ENCODE measurements at places on chromosomes 13 and 19.

DNA sequence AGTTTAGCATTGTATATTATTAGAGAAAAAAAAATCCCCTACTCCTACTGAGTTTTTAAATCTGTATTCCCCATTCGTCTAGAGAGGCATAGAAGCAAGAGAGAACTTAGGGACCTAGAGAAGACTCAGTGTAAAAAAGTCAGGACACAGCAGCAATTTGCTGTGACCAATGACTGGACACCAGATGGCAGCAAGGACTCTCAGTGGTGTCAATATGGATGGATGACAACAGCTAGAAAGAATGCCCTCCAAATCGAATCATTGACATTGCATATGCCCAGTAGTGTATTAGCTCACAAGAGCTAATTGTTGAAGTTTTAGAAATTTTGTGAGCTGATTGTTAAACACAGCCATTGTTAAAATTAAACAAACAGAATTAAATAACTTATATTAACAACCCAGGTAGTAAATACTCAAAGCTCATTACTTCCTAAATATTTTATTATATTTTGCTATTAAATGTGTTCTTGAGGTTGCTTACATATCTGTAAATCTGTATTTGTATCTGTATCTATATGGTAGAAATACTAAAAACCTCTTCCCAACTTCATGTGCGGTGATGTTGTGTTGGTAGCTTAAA lies 43.9 kb downstream of the SIAH3 start:
- DNase-seq = no peak

DNA sequence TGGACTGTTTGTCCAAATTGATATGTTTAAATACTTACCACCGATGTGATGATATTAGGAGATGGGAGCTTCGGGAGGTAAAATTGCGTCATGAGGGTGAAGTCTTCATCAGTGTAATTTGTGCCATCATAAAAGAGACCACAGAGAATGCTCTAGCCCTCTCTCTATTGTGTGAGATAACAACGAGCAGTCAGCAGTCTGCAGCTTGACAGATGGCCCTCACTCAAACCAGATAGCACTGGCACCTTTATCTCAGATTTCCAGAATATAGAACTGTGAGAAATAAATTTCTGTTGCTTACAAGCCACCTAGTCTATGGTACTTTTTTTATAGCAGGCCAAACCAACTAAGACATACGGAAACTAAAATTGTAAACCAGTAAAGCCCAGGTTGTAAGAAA lies 1718.9 kb upstream of the MIR17HG start:
- no peak for DNase-seq

DNA sequence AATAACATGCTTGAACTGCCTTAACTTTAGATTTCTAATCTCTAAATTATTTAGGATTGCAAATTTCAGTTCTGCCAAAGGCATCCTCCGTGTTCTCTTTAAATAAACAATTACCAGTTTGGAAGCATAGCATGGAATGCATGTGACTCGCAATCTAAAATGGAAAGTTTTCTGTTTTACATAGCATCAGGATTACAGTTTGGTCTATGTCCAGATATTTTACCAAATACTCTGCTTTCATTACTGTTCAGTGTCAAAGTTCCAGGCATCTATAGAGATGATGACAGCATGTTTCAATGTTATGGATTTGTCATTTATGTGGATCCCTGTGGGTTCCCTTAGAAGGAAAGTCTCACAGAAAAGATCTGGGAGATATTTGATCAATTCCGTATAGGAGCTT lies 16.8 kb downstream of the FLT1 start:
- no peak for DNase-seq

DNA sequence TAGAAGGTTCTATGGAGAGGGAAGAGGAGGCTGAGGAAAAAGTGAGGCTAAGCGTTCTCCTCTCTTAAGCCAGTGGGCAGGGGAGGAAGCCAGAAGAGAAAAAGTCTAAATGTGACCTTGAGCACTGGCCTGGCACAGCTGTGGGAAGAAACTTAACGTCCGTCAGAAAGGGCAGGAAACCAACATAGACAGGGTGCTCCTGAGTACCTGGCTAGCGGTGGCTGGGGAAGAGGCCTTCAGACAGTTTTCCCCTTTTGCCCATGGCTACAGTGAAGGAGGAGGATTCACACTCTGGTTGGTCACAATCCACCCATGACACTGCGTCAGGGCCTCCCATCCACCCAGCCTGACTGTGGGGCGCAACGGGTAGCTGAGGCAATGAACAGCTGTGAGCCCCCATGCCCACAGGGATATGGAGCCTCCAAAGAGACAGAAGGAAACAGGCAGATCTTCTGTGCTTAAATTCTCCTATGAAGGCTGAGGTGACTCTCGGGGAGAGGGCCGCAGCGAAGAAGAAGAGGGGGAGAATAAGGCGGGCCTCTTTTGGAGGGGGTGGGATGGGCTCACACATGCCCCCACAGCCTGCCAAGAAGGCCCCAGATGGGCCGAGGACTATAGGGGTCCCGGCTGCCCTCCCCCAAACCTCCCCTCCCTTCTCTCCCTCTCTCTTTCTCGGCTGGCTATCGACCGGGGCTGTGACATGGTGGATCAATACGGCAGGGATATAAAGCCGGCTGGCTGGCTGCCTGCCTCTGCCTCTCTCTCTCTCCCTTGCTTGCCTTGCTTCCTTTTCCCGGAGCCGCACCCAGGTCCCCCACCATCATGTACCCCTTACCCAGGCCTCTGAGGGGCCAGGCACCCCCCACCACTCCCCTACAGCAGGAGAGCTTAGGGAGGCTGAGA lies 19.8 kb upstream of the POU2F2 start:
- no peak for DNase-seq

DNA sequence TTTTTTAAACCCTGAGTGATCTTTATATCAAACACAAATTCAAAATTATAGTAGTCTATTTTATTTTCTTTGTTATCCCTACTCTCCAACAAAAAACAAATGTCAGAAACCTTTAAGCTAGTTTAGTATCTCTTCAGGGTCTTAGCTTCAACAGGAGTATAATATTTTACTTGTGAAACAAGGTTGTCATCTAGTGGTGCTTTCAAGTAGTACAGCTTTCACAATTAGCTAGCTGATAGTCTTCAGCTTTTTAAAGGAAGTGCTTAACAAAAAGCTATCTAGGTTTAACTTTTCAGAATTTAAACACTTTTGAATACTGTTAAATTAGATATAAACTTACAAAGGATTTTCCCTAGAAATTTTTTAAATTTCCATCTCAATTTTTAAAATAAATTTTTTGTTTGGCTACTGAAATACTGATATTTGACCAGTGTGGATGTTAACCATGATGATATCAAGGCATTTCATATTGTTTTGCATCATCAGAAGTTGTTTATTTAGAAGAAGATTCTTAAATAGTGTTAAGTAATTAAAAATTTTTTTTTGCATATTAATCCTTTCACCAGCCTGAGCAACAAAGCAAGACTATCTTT lies 34.2 kb downstream of the TDRD3 start:
- DNase-seq = no peak

- no peak for DNase-seq
These were observed 165.1 kb downstream of the PCCA start for GRCh38 chr13:100254002-100254401.

DNA sequence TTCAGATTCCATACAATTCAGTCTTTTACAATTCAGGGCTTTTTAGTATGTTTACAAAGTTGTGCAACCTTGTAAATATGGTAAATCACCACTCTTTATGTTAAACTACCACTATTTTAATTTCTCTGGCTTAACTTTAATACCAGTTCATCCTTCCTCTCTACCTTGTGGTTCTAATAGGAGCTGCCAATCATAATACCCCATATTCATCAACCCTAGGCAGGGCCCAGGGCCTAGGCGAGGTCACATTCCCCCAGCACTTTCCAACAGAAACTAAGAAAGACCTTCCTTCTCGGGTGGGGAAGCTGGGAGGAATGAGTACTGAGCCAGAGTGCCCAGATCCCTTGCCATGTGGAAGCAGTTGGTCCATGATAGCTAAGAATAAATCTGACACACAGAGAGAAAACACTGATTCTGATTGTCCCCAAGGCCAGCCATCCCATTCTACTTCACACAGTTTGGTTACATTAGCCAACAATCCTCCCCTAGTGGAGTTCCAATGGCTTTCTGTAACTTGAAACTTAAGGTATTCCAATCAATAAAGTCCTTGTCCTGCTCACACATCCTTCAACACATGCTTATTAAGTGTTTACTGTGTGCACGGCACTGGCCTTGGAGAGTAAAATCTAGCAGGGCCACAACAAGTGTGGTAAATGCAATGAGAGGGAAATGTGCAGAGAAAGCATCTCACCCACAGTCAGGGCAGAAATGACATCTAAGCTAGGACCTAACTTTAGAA lies 76.8 kb downstream of the NUFIP1 start:
- DNase-seq = no peak

DNA sequence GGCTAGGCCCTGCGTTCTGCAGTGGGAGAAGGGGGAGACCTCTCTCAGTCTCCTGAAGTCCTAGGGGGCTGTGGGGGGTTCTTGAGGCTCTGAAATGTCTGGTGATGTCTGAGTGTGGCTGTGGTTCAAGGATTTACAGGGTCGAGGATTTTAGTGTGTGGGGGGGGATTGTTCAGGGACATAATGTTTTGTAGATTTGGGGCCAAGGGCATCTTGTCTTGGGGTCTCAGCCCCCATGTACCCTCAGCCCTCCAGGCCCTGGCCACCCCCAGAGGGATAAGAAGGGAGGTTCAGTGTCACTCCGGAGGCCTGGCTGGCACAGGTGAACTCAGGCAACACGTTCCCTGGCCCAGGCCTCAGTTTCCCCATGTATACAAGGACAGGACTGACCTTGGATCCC lies 2.4 kb upstream of the APC2 start:
- DNase-seq = no peak

GRCh38 chr19:12997967-12998940 lies 3.0 kb downstream of the NFIX start:
- DNase-seq = no peak

- no peak for DNase-seq
These were observed 802 bp downstream of the BCAM start for GRCh38 chr19:44809577-44810233.

DNA sequence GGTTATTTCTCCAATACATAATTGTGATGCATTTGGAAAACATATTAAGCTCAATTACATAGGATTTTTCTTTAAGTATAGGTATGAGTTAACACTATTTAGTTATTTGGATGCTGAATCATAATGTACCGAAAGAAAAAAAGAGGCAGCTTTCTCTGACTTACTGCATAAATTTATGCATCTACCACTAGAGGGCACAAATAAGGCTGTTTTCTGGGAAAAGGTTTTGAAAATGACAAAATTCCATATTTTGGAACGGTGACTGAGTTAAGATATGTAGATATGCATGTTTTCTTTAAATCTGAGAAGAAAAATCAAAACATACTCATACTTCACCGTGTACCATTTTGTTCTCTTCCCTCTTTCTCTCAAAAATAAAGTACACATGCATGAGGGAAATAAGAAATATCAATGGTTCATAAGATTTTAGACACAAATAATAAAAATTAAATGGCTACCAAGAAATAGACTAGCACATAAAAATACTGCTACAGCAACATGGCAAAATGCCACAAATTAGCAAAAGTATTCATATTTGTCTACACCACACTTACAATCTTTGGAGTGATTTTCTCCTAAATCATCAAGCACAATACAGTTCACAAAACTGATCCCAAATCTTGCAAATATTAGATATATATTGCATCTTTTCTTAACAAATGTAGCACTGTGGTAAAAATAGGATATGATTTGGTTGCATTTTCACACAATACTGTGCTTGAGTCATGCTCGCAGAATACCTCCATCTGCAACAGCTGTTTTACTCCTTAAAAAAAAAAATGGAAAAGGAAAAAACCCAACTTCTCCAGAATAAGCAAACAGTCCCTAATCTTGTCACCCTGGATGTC lies 260.0 kb downstream of the FGF14 start:
- DNase-seq = no peak

DNA sequence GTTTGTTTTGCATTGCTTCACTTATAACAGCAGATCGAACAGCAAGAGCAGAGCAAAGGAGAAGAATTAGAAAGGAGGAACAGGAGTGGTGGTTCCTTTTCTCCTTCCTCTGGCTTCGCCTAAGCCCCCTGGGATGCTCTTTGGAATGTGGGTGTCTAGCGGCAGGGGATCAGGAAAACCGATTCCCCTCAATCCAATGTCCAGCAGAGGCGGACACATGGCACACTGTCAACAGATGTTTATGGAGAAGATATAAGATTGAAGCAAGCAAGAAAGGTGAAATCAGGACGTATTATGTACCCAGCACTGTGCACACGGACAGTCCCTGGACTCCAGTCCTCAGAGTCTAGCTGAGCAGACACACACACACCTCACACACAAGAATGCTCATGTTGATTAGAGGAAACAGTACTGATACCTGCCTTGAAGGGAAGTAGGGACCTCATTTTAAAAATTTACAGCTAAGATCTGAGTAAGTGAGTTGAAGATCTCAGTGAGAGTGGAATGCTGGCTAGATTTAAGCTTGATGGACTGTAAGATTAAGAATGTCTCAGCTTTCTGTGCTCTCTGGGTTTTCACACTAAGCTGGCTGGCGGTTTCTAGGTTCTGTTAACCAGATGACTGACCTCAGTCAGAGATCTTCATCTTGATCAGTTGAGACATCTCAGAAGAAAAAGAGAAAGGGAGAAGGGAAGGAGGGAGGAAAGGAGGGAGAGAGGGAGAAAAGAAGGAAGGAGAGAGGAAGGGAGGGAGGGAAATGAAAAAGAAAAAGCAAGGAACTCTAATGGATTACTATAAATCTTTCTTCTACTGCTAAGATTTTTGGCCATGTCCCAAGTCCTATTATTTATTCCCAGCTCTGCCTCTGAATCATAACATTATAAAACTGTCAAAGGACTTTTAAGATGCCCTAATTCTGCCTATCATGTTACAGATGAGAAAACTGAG lies 44.8 kb downstream of the FLT1 start:
- no peak for DNase-seq

DNA sequence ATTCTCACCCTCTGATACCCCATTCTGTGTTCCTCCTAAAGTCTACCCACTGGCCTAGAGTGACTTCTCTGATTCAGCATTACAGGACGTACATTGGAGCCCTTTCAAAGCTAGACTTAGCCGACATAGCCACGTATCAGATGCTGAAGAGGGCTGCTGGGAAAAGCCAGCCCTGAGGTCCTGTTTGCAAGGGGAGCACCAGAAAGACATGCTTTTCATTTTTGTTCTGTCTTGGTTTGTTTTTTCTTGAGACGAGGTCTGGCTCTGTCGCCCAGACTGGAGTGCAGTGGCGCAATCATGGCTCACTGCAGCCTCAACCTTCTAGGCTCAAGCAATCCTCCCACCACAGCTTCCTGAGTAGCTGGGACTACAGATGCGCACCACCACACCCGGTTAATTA lies 6.3 kb upstream of the ZSWIM4 start:
- DNase-seq = no peak

GRCh38 chr19:1080360-1081161 lies 13.6 kb downstream of the ARHGAP45 start:
- no peak for DNase-seq

Data from stimulated activated CD4-positive, alpha-beta T cell treated with anti-CD3 and anti-CD28 coated beads, Interleukin-15, amount 100 ng/mL, for 48 hours (primary cell).